ENCODE measurements at places on chromosomes 11 and 22. TPM values are rescaled to one million over a fixed set of nuclear protein-coding genes. Genes with fewer than 3 reads are reported as not detected.
A peak's percentile ranks its signal among the peaks of the same experiment; 100 is the strongest.

- H3K4me3 ChIP-seq: no peak overlapping the region
- peaks cover 31% of the 10 kb centered on the region for H3K4me1 ChIP-seq
- H3K27ac ChIP-seq: no peak overlapping the region
- DNase-seq: no peak
These were observed 97.9 kb upstream of the CD44 start for GRCh38 chr11:35041070-35041554.

The PHLDA2 gene
- total RNA-seq: not detected

- no peak overlapping the region for H3K27ac ChIP-seq
- H3K27me3 ChIP-seq: no peaks in the 10 kb centered on the region
- no peaks in the 10 kb centered on the region for H3K4me1 ChIP-seq
- DNase-seq: no peak
These were observed 44.1 kb downstream of the FANCF start for GRCh38 chr11:22581354-22582150.

DNA sequence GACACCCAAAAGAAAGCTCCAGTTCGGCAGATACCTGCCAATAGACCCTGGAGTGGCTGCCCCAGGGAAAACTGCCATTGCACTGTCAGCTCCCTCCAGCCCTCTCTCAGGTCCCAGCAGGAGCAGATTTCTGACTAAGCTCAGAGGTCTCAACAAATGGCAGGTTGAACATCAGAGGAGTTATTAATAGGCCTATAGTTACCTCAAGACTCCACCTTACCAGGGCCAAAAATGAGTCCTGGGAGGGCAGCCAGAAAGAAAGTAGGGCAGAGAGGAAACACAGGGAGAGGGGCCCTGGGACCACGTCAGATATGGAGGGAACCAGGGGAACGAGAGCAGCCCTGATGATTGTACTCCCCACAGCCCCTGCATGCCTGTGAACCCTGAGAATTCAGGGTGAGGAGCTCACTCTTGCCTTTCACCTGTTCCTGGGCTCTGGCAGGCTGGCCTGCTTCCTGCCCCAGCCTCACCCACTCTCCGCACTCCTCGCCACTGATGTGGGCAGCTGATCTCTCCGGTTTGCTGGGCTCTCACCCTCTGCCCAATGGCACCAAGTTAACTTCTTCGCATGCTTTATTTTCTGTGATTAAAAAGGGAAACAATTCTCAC, 4.3 kb upstream of the RGL4 start:
- no peak overlapping the region for H3K27ac ChIP-seq
- H3K4me3 ChIP-seq: no peak overlapping the region
- H3K4me1 ChIP-seq: no peaks in the 10 kb centered on the region
- no peak for DNase-seq
- H3K27me3 ChIP-seq: no peaks in the 10 kb centered on the region

DNA sequence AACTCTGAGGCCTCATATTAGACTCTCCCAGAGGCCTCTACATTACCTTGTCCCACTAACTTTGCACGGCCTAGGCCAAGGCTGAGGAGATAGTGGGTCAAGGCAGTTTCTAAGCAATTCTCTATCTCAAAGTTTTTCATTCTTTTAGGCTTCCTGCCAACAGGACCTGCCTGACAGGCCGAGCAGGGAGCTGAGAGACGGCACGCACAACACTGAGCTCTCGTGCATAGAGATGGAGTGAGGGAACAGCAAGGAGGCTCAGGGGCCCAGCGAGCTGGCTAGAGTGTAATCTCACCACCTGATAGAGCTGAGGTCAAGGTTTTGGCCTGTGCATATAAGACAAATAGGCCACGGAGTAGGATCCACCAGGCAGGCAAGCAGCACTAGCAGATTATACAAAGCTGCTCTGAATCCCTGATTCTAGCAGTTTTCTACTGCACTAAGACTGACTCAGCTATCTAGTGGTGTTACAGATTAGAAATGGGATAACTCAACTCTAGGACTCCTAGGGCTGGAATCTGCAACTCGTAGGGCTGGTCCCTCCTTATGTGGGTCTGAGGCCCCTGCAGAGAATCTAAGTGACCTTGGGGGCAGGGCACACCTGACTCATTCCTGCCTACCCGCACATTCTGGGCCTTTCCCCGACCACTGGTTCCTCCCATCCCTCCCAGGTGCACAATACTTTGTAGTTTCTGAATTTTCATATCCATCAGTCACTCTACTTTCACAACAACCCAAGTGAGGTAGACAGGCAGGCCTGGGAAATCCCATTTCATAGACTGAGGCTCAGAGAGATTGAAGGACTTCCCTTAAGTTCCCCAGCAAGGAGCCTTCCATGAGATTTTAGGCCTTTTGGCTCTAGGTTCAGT, 1.7 kb downstream of the CYB5R2 start:
- H3K27me3 ChIP-seq: peaks cover 2% of the 10 kb centered on the region
- H3K36me3 ChIP-seq: no peaks in the 10 kb centered on the region
- no peak overlapping the region for H3K27ac ChIP-seq
- peaks cover 19% of the 10 kb centered on the region for H3K4me1 ChIP-seq
- no peak overlapping the region for H3K4me3 ChIP-seq

The FKBP2 gene
- 57.8 TPM for total RNA-seq

The MGAT3 gene
- total RNA-seq: 24.0 TPM

The SPI1 gene
- 144 TPM for total RNA-seq

DNA sequence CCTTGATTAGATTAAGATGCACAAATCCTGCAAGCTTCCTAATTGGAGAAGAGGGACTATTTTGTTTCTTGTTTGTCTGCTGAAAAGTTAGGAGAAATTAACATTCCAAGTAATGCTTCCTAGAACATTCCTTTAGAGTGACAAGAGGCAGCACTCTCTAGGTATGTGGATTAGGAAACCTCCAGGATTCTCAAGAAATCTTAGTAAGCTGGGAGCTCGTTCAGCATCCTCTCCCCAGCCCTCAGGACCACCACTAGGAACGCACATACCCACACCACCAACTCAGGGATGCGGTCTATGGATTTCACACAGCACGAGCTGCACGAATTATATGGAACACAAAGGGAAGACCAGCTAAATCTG, 52.9 kb downstream of the NCAPD3 start:
- no peak for DNase-seq
- H3K27me3 ChIP-seq: no peaks in the 10 kb centered on the region
- H3K4me3 ChIP-seq: no peak overlapping the region
- H3K4me1 ChIP-seq: no peaks in the 10 kb centered on the region
- peaks cover 31% of the 10 kb centered on the region for H3K36me3 ChIP-seq
- H3K27ac ChIP-seq: no peak overlapping the region

- H3K27ac ChIP-seq: no peak overlapping the region
- H3K4me3 ChIP-seq: no peak overlapping the region
- no peaks in the 10 kb centered on the region for H3K27me3 ChIP-seq
These were observed 640.0 kb upstream of the ANO5 start for GRCh38 chr11:21552911-21553310.

GRCh38 chr11:81072273-81072672, 1631.4 kb upstream of the TENM4 start:
- no peak overlapping the region for H3K27ac ChIP-seq
- H3K4me1 ChIP-seq: no peaks in the 10 kb centered on the region
- H3K4me3 ChIP-seq: no peak overlapping the region
- H3K36me3 ChIP-seq: no peaks in the 10 kb centered on the region
- no peak for DNase-seq
- H3K27me3 ChIP-seq: no peaks in the 10 kb centered on the region

DNA sequence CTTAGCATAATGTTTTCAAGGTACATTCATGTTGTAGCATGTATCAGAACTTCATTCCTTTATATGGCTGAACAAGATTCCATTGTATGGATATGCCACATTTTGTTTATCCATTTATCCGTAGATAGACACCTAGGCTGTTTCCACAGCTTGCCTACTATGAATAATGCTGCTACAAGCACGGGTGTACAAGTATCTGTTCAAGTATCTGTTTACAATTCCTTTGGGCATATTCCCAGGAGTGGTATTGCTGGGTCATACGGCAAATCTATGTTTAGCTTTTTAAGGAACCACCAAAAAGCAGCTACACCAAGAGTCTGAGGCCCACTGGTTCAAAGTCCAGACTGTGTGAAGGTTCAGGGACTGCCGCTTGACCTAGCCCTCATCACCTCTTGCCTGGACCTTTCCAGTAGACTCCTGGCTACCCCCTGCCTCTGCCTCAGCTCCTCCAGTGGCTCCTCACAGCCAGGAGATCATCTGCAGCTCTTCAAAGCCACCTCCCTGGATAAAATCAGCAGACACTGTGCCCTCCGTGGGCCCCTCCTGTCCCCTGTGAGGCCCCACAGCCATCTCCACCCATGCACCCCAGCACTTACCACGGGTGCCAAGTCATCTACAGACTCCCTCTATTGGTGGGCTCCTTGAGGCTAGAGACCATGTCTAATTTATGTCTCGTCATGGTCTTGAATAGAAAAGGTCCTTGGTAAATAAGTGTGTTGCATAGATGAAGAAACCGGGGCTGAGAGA, 160.3 kb downstream of the MN1 start:
- H3K4me1 ChIP-seq: no peaks in the 10 kb centered on the region
- DNase-seq: no peak
- no peak overlapping the region for H3K4me3 ChIP-seq
- H3K27me3 ChIP-seq: no peaks in the 10 kb centered on the region
- H3K36me3 ChIP-seq: no peaks in the 10 kb centered on the region

The OR51M1 gene
- total RNA-seq: not detected

GRCh38 chr11:44766972-44767278, 40.2 kb downstream of the TSPAN18 start:
- no peaks in the 10 kb centered on the region for H3K27me3 ChIP-seq
- peak overlapping the region; percentile 45 for H3K27ac ChIP-seq
- no peak for DNase-seq
- no peaks in the 10 kb centered on the region for H3K36me3 ChIP-seq
- no peak overlapping the region for H3K4me3 ChIP-seq
- peaks cover 11% of the 10 kb centered on the region for H3K4me1 ChIP-seq

GRCh38 chr11:9636691-9637090, 27.2 kb upstream of the SWAP70 start:
- DNase-seq: no peak
- H3K36me3 ChIP-seq: no peaks in the 10 kb centered on the region
- no peak overlapping the region for H3K4me3 ChIP-seq
- H3K27ac ChIP-seq: no peak overlapping the region
- H3K4me1 ChIP-seq: peaks cover 17% of the 10 kb centered on the region

GRCh38 chr11:68076371-68077042, 37.7 kb downstream of the TCIRG1 start:
- H3K4me3 ChIP-seq: no peak overlapping the region
- no peaks in the 10 kb centered on the region for H3K27me3 ChIP-seq
- H3K36me3 ChIP-seq: peaks cover 31% of the 10 kb centered on the region
- no peak for DNase-seq
- no peaks in the 10 kb centered on the region for H3K4me1 ChIP-seq
- H3K27ac ChIP-seq: no peak overlapping the region

The MS4A3 gene
- total RNA-seq: not detected

The TTC17 gene
- total RNA-seq: 171 TPM

DNA sequence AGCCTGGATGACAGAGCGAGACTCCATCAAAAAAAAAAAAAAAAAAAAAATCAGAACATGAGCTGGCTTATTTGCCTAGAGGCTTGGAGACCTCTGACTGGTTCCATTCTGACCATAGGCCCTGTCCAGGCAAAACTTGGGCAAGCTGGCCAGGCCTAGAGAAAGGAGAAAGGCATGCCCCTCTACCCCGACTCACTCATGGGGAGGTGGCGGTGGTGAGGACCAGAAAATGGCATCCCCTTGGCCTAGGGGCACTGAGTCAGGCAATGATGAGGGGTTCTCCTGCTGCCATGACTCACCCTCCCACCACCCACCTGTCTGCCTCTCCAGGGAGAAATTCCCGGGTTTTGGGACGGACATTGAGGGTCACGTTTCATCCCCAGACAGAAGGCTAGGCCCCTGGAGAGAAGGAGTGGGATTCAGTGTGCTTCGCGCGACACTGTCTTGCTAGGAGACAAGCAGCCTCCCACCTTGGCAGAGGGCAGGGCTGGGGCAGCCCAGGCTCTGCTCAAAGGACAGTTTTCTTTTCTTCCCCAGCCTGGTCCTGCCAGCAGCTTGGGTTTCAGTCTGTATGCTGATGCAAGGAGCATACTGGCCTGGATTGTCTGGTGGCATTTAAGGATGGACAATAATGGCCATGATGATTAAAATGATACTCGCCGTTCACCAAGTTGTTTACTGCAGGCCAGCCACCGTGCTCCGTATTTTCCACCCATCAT, 17.2 kb downstream of the TOB2 start:
- no peak for DNase-seq
- H3K27me3 ChIP-seq: no peaks in the 10 kb centered on the region
- no peak overlapping the region for H3K27ac ChIP-seq

- H3K4me3 ChIP-seq: no peak overlapping the region
- H3K27me3 ChIP-seq: no peaks in the 10 kb centered on the region
- H3K27ac ChIP-seq: no peak overlapping the region
These were observed 33.6 kb downstream of the ASRGL1 start for GRCh38 chr11:62370743-62371440.

- H3K36me3 ChIP-seq: peaks cover 6% of the 10 kb centered on the region
- no peak overlapping the region for H3K4me3 ChIP-seq
- no peaks in the 10 kb centered on the region for H3K27me3 ChIP-seq
- DNase-seq: no peak
- no peak overlapping the region for H3K27ac ChIP-seq
These were observed 40.9 kb downstream of the ZC3H12C start for GRCh38 chr11:110134110-110134509.

- no peak overlapping the region for H3K27ac ChIP-seq
- H3K36me3 ChIP-seq: no peaks in the 10 kb centered on the region
- H3K4me1 ChIP-seq: no peaks in the 10 kb centered on the region
- H3K4me3 ChIP-seq: no peak overlapping the region
- H3K27me3 ChIP-seq: no peaks in the 10 kb centered on the region
These were observed 15.7 kb upstream of the MTMR3 start for GRCh38 chr22:29867260-29867659.

- H3K4me1 ChIP-seq: no peaks in the 10 kb centered on the region
- H3K27me3 ChIP-seq: no peaks in the 10 kb centered on the region
- no peak overlapping the region for H3K4me3 ChIP-seq
- H3K36me3 ChIP-seq: no peaks in the 10 kb centered on the region
- no peak for DNase-seq
These were observed 34.1 kb upstream of the TOLLIP start for GRCh38 chr11:1343391-1344055.

The APOBEC3B gene
- not detected for total RNA-seq

The P2RY6 gene
- total RNA-seq: 5.3 TPM

All from upper lobe of left lung (tissue), 6 donors.